ENCODE measurements at places on chromosomes 11 and 22.

DNA sequence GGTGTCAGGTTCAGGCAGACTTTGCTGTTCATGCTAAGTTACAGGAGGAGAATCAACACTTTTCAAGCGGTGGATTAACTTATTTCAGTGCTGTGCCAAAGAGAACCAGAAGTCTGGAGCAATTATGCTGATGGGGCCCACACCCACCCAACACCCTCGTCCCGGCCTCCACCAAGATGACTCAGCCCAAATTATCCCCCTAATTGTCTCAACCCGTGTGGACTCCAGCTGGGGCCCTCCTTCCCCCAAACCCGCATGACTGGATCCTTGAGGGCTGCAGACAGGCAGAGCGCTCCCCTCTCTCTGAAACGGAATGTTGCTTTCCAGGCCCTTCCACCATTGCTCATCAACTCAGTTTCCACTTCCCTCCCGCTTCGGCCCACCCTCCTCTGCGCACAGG lies 34.6 kb upstream of the MN1 start:
- no peak for DNase-seq

DNA sequence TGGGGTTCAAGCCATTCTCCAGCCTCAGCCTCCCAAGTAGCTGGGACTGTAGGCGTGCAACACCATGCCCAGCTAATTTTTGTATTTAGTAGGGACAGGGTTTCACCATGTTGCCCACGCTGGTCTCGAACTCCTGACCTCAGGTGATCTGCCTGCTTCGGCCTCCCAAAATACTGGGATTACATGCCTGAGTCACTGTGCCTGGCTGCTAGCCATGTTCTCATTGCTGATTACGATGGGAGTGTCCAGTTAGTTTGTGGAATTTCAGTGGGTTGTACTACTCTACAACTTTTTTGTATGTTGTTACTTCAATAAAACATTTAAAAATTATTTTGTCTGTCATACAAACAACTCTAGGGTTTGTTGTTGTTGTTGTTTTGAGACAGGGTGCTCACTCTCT lies 4.8 kb upstream of the VPS11 start:
- DNase-seq: no peak

DNA sequence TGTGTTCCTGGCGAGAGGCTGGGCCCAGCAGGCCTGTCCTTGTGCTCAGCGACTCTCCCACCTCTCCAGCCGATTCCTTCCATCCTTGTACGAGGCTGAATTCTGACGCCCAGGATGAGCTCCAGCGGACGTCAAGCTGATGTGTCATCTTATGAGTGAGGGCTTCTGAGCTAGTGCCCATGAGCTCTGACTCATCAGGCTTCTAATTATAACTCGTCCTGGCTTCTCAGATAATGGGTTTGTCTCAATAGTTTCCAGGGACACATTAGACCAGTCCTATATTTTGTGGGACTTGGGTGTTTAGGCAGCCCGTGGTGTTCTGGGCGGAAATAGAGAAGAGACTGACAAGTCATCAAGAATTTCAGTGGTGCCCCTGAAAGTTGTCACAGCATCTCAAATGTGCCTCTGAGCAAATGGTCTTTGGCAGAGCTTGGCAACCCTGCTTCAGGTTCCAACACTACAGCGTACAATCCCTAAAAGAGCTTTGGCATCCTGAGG lies 108.2 kb upstream of the CD44 start:
- DNase-seq: no peak

- DNase-seq: no peak
These were observed 668 bp upstream of the CHST1 start for GRCh38 chr11:45665933-45666647.

DNA sequence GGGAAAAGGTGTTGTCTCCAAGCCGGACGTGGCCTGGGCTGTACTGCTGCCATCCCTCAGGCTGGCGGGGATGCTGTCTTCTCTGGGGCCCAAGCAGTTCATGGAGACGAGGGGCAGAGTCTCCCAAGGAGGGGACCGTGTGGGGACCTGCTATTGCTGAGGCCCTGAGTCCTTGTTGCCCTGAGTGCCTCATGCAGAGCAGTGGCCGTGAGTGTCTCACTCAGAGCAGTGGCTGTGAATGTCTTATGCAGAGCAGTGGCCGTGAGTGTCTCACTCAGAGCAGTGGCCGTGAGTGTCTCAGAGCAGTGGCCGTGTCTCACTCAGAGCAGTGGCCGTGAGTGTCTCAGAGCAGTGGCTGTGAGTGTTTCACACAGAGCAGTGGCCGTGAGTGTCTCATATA lies 54.7 kb downstream of the GRAMD4 start:
- no peak for DNase-seq

- no peak for DNase-seq
These were observed 244.3 kb downstream of the BRD1 start for GRCh38 chr22:49583341-49583740.

DNA sequence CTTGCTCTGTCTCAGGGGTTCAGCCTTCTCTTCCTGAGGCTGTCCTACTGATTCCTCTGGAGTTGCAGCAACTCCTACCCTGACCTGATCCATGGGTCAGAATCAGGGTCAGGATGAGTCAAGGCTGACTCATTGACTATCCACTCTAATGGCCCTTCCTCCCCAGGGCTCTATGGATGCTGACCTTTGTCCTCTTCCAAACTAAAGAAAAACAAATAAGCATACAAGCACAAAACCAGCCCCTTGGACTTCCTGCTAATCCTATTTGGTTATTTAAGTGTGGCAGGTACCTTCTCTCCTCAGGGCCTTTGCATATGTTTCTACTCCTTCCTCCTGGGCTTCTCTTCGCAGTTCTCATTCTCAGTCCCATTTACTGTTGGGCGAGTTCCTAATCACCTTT lies 204.5 kb upstream of the NAV2 start:
- DNase-seq: no peak

DNA sequence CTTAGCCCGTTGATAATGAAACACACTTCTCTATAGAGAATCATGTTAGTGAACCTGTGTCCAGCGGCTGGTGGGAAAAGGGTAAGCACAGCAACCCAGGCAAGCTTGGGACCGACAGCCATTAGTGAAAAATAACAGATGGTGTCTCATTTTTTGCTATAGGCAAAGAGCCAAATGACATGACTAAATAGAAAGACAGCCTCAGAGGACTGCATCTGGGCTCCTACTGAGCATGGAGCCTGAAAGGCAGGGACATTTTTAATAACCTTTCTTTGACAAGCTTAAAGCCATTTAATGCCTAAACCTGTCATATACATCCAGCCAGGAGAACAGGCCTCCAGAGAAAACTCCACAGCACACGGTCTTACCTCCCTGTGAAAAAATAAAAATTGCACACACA lies 67.0 kb downstream of the FANCF start:
- DNase-seq: no peak

DNA sequence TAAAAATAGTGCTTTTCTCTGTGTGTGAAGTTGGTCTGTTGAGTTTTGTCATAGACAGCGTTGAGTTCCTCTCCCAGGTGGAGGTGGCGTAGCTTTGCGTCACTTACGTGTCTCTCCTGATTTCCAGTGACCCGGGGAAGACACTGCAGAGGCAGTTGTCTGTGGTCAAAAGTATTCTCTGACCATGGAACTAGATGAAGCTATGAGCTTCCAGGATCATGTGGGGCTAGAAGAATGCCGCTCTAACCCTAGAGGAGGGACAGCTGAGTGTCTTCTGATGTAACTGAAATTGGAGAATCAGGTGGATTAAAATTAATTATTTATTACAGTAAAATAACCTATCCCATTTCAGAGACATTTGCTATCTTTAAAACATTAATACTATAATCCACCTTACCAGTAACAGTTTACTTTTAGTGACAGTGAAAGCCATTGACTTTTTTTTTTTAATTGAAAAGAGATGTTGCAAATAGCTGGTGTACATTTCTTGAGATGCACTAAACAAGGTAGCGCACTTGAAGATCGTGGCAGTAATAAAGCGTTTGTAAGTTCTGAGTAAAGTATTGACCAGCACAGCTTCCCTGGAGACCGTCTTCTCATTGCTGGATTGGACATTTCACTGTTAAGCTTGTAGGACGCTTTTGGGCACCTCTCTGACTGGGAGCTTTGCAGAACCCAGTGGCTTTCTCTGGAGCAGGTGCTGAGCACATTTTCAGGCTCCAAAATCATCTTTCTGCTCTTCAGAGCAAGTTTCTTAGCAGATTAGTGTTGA lies 9.7 kb downstream of the CAT start:
- DNase-seq: no peak

- no peak for DNase-seq
These were observed 19.8 kb downstream of the IL2RB start for GRCh38 chr22:37129866-37130441.

DNA sequence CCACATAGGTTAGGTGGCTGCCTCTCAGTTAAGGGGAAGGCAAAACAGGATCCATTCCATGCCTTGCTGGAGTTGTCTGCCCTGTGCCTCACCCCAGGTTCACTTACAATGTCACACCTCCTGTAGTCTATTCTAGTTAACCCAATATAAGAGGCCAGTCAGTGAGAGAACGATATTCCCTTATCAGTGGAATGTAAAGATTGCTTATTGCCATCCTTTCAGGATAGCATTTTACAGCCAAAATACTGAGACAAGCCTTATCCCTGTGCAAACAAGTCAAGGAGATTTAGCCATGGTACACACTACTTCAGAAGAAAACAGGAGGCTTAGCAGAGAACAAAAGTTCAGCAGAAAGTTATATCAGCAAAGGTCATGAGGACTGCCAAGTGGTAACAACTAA lies 5.5 kb downstream of the CYP2R1 start:
- no peak for DNase-seq

GRCh38 chr11:2540223-2540991 lies 95.6 kb downstream of the KCNQ1 start:
- DNase-seq: no peak

DNA sequence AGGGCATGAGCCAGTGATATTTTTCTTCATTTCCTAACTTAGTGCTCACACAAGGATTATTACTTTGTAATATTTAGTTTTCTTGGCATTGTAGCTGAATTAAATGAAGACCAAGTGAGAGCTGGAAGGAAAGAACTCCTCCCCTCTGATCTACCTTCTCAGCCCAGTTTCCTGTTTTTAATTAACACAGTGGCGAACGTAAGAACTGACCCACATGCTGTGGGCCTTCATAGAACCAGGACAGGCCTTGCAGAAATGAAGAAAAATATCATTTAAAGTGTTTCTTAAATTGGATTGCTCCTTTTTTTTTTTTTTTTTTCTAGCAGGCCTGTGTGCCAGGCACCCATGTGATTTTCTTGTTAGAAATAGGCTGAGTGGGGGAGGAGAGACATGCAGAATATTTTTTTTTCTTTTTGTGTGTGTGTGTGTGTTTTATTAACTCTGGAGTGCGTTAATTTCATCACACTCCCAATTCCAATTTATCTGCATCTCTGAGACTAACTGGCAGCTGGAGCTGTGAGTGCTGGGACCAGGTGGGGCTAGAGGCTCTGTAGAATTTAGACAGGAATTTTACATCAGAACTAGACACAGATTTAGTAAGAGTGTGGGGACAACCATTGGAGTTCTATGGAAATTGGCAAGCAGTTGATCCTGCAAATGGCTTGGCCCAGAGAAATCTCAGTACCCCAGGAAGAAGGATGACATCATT lies 320.5 kb downstream of the DDX10 start:
- DNase-seq: no peak

DNA sequence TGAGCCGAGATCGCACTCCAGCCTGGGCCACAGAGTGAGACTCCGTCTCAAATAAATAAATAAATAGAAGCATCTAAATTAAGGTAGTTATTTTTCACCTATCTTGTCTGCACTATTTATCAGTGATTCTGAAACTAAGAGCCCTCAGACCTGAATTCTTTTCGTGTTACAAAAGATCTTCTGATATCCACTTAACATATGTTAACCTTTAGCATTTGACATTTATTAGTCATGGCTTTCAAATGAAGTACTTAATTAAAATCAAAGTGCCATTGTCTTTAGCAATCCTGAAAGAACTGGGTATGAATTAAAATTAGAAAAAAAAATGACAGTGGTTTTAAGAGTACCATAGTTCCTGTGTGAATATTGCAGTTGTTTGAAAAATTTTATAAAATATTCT lies 99.1 kb upstream of the TIMP3 start:
- DNase-seq: no peak

DNA sequence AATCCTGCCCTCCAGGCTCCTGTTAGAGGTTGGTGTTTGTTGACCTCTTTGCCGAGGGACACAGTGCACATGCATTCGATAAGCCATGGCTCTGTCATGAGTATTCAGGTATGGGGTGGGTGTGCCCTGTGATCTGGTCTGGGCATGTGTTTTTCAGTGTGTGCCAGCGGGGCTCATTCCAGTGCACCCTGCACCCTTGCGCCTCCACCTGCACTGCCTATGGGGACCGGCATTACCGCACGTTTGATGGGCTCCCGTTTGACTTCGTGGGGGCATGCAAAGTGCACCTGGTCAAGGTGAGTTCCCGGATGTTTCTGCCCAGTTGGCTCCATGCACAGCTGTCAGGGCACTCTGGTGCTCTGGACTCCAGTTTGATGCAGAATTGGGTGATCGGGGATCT lies 44.2 kb downstream of the OTOG start:
- no peak for DNase-seq

- DNase-seq: no peak
These were observed 37.7 kb downstream of the RTL6 start for GRCh38 chr22:44460287-44460686.

- no peak for DNase-seq
These were observed 133.2 kb downstream of the SPATA19 start for GRCh38 chr11:133712051-133712560.

DNA sequence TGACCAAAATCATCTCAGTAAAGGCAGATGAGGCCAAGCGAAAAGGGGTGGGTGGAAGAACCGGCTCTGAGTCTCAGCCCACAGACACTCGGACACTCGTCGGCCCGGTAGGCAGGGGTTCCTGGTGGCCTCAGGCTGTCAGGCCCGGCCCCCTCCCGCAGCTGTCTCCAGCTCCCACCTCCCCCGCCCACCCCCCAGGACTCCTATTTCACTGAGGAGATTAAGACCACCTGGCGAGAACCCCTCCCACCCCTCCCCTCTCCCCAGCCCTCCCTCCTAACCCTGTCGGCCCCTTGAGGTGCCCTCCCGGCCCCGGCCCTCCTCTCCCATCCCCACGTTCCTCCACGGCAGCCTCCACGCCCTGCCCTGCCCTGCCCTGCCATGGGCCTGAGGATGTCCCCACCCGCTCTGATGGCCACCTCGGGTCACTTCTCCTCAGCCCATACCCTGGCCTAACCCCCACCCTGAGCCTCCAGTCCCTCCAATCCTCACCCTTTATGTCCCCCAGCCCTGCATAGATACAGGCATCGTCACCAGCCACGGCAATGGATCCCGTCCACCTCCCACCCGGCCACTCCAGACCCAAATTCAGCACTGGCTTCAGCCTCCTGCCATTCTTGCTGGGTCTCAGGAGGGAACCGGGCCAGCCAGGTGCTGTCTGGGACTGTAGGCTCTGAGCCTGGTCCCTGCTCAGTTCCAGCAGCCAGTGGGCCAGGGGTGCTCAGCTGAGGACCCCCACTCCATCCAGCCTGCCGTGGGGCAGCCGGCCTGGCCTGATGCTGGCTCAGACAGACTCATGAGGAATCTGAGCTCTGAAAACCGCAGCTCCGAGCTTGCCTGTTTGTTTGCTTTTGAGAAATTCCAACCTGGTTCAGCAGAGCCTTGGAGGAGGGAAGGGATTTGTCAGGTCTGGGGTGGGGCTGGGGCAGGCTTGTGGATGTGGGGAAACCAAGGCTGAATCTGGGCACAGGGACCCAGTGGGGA lies 9.8 kb upstream of the TBX1 start:
- DNase-seq: no peak

Measured in activated T-cell treated with anti-CD3 and anti-CD28 coated beads for 1 hour (primary cell).